ENCODE measurements at places on chromosomes 6 and 20. TPM values are rescaled to one million over a fixed set of nuclear protein-coding genes. Genes with fewer than 3 reads are reported as not detected.

Gene EMILIN3
- not detected for total RNA-seq

Gene TFAP2C
- total RNA-seq: not detected

Gene LAMP5
- not detected for total RNA-seq

Gene ASIP
- total RNA-seq: not detected

Gene VSX1
- total RNA-seq: not detected
